ENCODE measurements at places on chromosomes 2 and 18.

- no peak for DNase-seq
These were observed 152.5 kb upstream of the ALKAL2 start for GRCh38 chr2:440403-440740.

DNA sequence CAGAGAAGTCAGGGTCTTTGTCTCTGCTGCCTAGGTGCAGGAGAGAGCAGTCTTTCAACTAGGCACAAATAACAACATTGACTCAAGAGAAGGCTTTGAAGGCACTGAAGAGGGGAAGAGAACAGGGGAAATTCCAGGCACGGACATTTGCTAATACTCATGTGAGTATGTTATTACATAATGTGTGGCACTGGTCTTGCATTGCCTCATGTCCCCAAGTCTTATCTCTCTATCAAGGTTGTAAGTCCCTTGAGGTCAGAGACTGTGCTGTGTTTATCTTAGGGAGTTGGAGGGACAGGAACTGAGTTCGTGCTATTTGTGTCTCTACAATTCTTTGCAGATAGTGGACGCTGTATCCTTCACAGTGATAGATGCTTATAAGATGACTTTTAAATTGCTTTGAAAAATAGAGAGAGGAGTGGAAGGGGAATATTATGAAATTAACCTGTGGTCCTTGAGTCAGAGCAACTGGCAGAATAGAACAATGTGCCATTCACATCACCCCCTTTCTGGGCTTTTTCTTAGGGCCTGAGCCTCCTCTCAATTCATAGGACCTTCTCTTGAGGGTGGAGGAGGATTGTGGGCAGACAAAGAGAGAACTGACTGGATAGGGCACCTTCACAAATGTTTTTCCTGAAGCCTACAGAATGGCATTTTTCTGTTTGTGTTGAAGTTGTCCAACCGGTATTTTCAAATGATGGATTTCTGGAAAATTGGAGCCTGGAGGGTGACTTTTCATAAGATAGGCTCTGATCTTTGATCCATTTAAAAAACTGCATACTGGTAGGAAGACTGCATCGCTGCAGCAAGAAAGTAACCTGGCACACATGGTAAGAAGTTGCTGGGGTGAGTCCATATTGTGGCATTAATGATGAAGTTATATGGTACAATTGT is 96.6 kb upstream of the CXCR4 start:
- no peak for DNase-seq

GRCh38 chr2:191500884-191501560 is 176.9 kb upstream of the NABP1 start:
- no peak for DNase-seq

DNA sequence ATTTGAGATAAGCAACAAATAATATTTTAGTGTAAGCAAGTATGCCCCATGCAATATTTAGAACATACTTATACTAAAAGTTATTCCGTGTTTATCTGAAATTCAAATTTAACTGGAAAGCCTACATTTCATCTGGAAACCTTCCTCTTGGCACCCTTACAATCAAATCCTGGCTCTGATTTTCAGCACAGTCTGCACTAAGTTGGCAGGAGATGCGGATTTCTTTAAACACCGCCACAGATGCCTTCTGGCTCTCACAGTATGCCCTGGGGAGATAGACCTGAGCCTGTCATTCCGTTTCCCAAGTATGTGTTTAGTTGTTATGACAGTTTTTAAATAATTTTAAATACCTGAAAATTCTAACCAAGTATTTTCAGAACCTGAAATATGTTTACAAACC is 7.3 kb upstream of the MLPH start:
- no peak for DNase-seq

GRCh38 chr2:4964579-4964978 is 727.6 kb upstream of the SOX11 start:
- DNase-seq: no peak

GRCh38 chr2:176128982-176129796 is at the start of gene HOXD8:
TSS of gene HOXD8 (plus strand) at chr2:176129705. CDS start at chr2:176130367, 662 bp downstream.
- DNase-seq: no peak

DNA sequence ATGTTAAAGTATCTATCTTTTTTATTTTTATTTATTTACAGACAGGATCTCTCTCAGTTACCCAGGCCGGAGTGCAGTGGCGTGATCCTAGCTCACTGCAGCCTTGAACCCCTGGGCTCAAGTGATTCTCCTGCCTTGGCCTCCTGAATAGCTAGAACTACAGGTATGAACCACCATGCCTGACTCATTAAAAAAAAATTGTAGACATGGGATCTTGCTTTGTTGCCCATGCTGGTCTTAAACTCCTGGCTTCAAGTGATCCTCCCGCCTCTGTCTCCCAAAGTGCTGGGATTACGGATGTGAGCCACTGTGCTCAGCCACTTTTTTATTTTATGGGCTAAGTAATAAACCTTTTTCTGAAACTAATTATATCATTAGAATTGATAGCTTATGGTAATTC is 7.1 kb downstream of the MFSD6 start:
- DNase-seq: no peak

DNA sequence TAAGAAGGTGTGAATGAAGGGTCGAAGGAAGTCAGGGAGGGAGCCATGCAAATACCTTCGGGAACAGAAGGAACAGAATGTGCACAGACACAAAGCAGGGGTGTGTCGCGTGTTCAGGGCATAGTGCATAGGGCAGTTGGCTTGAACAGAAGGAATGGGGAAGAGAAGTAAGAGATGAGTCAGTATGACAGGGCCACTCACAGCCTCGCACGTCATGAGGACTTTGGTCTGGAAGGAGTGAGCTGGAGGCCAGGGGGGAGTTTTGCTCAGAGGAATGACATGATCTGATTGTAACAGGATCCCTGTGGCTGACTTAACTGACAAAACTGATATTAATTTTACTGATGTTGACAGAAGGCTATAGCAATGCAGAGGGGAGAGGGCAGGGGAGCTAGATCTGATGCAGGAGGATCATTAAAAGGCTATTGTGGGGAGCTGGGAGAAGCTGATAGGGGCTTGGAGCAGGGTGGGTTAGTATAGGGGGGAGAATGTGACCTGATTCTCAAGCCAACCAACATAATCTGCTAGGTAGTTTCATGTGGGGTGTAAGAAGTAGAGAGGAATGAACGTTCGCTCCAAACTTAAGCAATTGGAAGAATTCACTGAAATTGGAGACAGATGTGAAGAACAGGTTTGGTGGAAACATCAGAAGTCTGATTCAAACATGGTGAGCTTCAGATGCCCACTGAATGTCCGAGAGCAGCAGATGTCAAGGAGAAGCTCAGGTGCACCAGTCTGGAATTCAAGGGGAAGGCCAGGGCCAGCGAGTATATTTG is 60.4 kb upstream of the COPS8 start:
- no peak for DNase-seq

GRCh38 chr2:169047256-169048250 is 16.4 kb upstream of the ABCB11 start:
- DNase-seq: no peak

GRCh38 chr2:115299199-115299598 is 856.8 kb downstream of the DPP10 start:
- no peak for DNase-seq

DNA sequence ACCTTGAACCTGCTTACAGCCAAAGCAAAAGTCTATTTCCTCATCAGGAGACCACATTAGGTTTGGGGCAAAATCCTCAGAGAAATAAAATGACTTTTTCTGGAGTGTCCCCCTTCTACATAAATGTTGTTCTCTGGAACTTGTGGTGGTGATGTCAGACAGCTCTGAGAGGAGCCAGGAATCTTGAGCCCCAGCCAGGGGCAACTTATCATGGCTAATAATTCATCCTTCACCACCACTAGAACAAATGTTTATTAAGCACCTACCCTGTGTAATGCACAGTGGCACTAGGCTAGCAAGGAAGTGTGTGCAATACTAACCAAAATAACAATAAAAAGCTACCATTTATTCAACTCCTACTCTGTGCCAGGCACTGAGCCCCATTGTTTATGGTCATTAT is 9.0 kb upstream of the BMP10 start:
- DNase-seq: no peak

- peak; percentile 60 for DNase-seq
These were observed 680.7 kb downstream of the EPHA4 start for GRCh38 chr2:220891405-220891804.

DNA sequence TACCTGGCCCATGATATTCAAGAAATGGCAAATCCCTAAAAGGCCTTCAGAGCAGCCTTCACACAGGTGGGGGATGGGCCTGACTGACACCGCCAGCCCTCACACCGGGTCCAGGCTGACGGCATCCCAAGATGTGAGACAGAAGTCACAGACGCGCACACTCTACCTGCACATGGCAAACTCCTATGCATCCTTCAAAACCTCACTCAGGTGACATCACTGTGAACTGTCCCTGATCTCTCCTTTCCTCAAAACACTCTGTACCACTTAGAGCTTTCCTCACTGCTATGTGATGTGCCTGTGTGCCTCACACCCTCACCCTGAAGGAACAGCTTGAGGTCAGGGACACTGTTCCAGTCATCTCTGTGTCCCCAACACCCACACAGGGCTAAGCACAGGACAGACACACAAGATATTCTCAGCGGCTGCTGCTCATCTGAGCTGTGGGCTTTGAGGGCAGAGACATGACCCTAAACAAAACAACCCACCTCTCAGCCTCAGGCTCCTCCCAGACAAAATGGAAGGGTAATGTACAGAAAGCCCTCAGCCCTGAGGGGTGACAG is 27.5 kb downstream of the BIN1 start:
- DNase-seq: no peak

DNA sequence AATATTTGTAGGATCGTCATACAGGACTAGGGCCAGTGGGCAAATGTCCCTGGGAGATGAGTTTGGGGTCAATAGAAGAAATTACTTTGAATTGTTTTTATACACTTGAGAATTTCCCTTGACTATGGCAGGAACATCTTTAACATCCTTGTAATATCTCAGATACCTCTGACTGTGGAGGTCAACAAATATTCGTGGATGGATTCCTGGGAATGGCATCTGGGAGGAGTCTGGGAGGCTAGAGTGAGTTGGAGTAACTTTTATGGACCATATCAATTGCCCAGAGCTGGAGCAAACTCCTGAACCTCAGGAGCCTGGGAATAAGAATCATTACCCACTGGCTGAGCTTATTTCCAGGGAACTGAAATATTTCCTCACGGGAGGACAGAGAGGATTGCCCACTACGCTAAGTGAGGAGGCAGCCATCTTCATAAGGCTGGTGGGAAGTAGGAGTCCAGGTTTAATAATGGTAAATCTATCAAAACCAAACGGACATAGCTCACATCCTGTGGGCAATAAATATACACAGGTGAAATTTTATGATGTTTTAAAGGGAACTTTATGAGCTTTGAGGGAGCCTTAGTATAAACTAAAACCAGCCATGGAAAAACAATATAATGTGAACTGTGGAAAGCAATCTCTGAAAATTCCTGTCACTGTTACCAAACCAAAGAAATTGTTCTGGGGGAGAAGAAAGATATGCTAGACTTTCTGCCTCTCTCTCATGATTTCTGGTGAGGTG is 44.4 kb upstream of the LCLAT1 start:
- no peak for DNase-seq

- DNase-seq: no peak
These were observed 1579.2 kb upstream of the PIK3C3 start for GRCh38 chr18:40375837-40376236.

GRCh38 chr18:69484699-69485396 is 84.2 kb downstream of the DOK6 start:
- DNase-seq: no peak

GRCh38 chr2:28444956-28445355 is 50.9 kb upstream of the PLB1 start:
- no peak for DNase-seq

GRCh38 chr2:30031184-30031583 is 109.8 kb upstream of the ALK start:
- no peak for DNase-seq

DNA sequence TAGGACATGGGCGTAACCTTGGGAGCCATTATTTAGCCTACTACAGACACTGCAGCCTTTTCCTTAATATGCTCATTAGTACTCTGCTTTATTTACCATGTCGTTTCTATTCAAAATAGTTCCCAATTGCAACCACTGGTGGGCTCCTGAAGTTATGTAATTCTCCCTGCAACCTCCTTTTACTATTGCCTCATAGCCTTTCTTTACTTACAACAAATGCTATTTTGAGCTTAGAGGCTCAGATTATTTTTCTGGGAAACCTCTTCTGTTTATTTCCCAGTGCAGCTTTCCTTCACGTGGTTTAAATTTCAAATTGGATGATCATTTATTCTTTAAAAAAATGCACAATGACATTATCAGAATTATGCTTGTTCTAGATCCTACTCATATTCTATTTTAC is 492.3 kb upstream of the TMEFF2 start:
- no peak for DNase-seq

DNA sequence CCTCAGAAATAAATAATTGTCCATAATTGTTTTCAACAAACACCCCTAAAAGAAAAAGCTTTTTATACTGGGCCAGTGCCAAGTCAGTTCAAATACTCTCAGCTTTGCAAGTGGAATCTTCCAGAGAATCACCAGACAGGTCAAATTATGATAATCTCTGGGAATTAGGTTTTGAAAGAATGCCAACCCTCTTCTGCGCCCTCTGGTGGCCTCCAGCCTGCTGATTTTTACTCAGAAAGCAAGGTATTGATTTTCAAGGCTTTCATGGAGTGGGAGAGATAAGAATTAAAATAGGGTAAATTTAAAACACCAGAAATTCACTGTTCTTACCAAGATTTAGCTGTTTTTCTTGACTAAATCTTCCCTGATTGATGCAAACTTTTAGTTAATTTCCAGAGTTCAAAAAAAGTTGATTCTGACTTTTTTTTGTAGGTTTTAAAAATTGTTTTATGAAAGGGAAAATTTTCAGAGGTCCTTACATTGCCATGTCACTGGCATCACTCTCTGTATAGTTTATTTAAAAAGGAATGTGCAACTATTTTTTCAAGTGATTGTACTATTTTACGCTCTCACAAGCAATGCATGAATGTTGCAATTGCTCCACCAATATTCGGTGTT is 282.9 kb upstream of the TNP1 start:
- DNase-seq: peak; percentile 5

DNA sequence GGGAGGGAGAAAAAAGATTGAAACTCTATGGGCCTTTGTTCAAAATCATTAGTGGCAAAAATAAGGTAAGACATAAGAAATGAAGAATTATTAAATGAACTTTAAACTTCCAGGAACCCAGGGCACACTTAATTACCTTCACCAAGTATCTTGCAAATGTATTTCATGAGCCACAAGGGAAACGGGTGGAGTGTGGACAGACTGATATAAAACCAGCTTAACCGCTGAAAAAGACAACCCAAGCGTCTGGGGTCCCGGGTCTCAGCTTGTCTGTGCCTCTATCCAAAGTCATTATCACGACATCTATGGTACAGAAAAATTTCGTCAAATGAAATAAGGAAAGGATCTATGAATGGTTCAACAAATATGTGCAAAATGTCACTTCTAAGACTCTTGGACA is 13.9 kb upstream of the MBOAT2 start:
- DNase-seq: no peak

- DNase-seq: no peak
These were observed 116.1 kb upstream of the STK17B start for GRCh38 chr2:196287523-196287922.

DNA sequence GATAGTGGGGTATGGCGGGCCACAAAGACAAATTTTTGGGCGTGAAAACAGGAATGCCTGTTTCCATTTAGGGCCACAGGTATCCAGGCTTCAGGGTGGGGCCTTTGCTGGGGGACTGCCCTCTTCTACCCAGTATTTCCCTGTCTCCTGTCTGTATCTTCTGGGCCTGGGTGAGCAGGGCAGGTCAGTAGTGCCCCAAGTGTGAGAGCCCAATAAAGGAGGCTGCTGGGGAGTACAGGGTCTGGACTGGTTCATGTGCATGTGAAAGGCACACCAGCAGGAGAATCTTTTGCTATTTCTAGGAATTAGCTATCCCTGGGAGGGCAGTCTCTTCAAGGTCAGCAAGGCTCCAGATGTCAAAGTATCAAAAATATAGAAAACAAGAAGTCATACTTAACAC is 71.5 kb downstream of the MEX3C start:
- DNase-seq: no peak
